ENCODE measurements at places on chromosomes 5 and 9.

GRCh38 chr5:61827445-61827975, 478.5 kb upstream of the KIF2A start:
- no peak for DNase-seq

GRCh38 chr9:99162759-99163364, 57.9 kb downstream of the TGFBR1 start:
- peak; percentile 43 for DNase-seq

GRCh38 chr5:158390577-158390976, 531.6 kb upstream of the CLINT1 start:
- no peak for DNase-seq

DNA sequence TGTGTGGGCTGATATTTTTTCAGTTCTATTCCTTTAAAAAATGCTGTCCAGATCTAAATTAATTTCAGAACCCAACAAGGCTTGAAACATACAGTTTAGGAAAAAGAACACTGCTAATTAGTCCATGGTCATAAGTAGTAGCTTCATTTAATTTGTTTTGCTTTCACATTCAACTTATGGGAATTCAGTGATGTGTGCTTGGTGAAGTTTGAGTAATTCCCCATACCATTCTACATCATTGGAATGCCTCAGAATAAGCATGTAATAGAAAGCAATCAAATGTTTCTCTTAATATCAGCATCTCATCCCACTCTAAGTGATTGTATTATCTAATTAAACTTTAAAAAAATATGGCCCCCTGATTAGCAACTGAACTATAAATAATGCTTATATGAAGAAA, 2.7 kb downstream of the CNTLN start:
- DNase-seq: no peak

DNA sequence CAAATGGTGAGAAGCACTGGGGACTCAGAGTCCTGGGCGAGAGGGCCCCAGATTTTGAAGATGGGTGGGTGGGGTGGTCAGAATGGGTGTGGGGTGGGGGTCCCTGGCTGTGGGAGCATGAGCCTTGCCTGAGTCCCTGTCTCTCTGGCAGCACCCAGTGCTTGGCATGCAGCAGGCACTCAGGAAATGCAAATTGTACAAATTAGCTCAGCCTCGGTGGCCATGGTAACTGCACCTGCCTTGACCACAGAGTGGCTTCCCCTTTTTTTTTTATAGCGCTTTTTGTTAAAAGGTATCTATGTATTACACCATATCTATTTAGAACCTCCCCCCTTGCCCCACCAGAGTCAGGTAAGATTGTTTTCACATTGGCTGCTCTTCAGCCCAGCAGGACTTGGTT, 19.2 kb upstream of the PITX1 start:
- DNase-seq: no peak

DNA sequence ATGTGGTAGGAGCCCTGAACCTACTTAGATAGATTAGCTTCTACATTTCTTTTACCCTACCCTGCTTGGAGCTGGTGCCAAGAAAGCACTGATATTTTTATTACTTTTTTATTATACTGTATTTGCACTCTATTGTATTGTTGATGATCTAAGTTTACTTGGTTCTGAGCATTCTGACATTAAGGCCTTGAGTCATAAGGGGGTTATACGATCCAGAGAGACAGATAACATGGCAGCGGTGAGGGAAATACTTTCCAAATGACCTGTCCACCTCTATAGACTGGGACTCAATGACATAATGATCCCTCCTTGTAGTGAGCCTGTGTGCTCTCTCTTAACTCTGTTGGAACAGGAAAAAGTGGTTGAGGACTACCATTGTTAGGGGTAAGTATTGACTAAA, 176.3 kb downstream of the MAN2A1 start:
- no peak for DNase-seq

DNA sequence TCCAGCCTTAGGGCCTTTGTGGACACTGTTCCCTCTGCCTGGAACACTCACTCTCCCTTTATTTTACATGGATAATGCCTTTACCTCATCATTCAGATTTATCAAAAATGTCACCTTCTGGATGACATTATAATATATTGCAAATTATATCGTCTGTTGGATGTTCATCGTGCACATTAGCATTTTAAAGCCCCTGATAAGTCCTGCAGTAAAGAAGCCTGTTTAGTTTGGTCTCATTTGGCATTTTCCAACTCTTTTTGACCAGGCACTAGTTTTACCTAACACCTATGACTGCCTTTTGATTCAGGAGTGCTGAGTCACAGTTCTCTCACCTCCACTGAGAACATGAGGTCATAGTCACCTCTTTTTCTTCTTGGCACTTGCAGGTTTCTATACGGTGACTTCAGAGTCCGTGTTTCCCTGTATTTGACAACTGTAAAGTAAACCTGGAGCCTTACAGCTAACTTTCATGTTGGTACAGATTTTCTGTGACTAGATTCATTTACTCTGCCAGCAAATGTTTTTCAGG, 57.7 kb upstream of the STC2 start:
- no peak for DNase-seq

GRCh38 chr9:113798062-113799030, 77.8 kb upstream of the ZNF618 start:
- DNase-seq: no peak

GRCh38 chr5:7473668-7474215, 77.8 kb downstream of the ADCY2 start:
- DNase-seq: no peak

GRCh38 chr5:36670548-36670947, 64.1 kb downstream of the SLC1A3 start:
- DNase-seq: no peak

DNA sequence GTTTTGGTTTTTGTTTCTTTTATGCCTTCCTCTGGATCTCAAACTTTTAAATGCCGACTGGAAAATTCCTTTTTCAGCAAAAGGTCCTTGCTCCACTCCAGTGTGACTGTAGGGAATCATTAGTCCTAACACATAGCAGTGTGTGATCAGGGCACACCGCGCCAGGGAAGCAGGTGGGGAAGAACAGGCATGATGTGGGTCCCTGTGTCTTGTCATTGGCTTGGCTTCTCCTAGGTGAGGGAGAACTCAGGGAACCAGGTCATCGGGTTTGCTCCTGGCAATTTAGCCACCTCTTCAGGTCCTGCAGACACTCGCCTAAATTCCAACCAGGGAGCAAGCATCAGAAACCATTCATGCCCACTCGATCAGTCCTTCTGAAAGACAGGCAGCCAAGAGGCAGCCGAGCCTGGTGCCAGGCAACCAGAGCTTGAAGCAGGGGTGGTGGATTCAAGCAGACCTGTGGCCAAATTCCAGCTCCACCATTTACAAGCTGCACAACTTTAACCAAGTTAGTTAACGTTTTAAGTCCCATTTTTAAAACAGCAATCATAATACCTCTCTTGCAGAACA, 514.2 kb downstream of the BNC2 start:
- no peak for DNase-seq

DNA sequence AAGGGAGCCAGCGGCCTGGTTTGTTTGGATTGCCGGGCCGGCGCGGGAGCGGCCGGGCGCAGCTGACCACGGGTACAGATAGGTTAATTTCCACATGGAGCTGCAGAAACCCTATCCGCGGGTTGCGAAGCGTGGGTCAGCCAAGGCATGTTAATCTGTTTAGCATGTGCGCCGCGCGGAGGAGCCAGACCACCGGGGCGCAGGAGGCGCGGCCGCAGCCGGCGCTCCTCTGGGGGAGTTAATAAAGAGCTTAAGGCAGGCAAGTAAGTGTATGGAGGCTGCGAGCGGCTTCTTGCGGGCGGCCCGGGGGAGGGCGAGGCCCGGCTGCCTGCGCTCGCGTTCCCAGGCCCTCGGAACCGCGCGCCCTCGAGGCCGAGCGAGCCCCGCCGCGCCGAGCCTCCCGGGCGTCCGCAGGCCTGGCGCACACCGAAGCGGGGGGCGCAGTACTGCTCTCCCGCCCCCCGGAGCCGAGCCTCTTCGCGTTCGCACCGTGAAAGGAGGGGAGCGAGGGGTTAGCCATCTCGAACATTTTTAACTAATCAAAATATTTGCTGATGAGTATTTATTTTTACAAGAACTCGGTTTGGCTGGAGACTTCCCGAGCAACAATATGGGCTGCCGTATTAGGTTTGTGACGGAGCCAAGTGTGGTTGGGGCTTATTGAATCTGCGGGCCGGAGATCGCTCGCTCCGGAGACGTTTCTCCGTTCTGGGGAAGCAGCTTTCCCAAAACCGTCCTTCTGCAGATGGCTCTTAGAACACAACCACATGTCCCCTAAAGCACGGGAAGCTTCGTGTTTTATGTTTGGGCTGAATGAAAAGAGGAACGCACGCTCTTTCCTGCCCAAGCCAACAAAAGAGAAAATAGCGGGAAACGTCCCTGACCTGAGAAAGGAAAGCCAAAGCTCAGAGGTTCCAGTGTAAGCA, 28.8 kb downstream of the FOXD1 start:
- DNase-seq: no peak

DNA sequence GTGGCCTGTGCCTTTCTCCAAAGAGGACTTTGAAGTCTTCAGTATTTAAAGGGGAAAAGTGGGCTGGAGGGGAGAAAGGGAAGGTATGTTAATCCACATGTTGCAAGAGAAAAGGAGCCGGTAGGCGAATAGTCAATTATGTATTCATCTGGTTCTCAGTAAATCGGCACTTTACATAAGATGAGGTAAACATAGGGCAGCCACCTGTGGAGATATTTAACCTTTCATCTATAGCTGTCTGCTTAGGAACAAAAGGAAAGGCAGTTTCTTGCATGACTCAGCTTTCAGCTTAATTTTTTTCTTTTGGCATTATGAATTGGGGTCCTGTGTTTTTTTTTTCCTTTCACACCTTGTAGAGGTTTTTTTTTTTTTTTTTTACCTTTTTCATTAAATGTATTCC, 42.2 kb downstream of the FGD3 start:
- DNase-seq: peak; percentile 51

- DNase-seq: no peak
Measured at GRCh38 chr5:127028822-127029457, 1.4 kb downstream of the MARCHF3 start.

- no peak for DNase-seq
Measured at GRCh38 chr5:143340891-143341685, 62.4 kb downstream of the NR3C1 start.

DNA sequence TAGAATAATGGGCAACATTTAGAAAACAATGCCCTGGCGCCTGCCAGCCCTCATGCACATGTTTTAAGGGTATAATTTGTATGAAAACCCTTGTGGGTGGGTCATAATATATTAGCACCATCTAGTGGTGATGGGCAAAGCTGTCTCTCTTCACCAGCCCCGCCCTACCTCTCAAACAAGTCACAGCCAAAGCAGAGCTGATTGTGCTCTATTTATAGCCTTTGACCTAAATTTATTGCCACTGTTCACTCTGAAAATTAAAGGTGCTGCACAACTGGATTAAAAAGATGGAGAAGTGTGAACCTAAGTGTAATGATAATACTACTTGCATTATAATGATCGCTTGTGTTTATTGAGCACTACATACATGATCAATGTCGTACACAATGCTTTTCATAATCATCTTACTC, 131.9 kb upstream of the ANKH start:
- peak; percentile 37 for DNase-seq

DNA sequence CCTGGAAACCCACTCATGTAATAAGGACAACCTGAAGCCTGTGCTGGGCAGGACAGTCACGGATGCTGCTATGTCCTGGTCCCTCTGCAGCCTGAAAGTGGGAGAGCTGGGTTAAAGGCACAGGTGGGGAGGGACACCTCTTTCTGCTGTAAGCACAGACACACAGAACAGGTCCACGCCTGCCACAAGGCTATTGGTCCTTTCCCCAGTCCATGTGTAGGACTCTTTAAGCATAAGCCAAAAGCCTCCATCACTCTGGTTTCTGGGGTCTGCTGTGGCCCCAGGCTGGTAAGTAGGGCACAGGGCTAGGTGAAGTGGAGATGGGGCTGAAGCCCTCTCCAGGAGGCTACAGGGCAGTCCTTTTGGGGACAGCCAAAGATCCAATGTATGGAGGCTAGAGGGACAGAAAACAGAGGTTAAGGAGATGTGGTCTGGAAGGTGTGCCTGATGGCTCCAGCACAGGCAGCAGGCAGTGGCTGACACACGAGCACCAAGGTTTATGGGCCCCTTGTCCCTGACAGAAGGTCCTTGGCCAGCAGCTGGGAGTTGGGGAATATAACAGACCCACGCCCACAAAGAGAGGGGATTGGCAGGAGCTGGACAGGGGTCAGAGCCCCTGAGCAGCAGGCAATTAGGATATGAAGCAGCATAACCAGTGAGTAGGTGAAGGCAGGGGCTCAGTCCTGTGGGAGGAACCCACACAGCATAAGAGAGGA, 203.6 kb upstream of the MVB12B start:
- DNase-seq: no peak

DNA sequence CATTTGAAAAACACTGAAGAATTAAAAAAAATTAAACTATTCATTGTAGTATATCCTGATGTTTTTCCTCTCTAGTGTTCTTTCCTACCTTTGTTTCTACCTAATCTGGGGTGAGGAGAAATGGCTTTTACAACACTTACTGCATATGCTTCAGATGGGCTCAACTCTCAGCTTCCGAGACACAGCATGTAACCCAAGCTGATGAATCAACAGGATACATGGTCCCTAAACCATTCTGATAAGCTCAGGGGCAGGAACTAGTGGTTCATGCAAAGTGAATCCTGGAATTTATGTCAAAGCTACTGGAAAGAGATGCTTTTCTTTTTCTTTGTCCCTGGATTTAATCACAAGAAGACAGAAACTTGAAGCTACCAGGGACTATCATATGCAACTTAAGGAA, 672.5 kb upstream of the RORB start:
- DNase-seq: no peak

- DNase-seq: no peak
Measured at GRCh38 chr9:136629001-136629878, 33.5 kb upstream of the EGFL7 start.

- no peak for DNase-seq
Measured at GRCh38 chr5:59275170-59275509, 618.4 kb downstream of the PDE4D start.

DNA sequence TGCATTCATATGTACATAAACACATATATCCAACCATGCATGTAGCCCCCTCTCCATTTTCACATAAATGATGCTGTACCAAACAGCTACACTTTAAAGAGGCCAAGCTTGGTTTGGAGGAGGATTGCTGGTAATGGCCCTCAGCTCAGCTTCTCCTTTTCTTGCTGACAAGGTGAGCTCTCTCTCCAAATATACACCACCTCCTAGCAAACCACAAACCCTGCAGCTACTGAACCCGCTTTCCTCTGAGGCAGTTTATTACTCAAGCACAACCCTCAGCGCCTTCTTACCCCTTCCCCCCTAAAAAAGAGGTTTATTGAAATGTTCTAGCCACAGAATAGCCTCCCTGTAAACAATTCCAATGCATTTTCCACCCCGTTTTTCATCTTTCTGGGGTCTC, 54.0 kb downstream of the ALG2 start:
- DNase-seq: no peak

DNA sequence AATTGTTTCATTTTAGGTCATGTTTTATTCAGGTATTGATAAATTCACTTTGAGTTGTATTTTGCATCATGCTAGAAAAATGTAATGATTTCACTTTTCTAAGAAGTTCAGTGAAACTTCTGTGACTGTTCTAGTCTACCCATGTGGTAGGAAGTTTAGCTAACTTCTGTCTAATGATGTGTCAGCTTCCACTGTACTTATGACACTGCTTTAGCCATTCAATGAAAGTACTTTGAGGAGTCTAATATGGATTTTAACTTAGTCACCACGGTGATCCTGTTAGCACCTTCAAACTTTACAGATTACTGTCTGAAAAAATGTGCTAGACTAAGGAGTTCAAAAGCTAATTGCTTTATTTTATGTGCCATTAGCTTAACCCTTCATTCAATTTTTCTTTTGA, 1510.5 kb upstream of the CDH9 start:
- DNase-seq: no peak

Data from NCI-H1417 treated with DMSO at 0.1 percent for 48 hours (cell line).